Thoracic aorta (tissue), 2 donors: ENCODE measurements at places on chromosomes 4 and X.

GRCh38 chr4:32986236-32986635 lies 2266.1 kb downstream of the PCDH7 start:
- no peak overlapping the region for H3K4me3 ChIP-seq
- H3K36me3 ChIP-seq: no peaks in the 10 kb centered on the region
- DNase-seq: no peak
- no peaks in the 10 kb centered on the region for H3K27me3 ChIP-seq

DNA sequence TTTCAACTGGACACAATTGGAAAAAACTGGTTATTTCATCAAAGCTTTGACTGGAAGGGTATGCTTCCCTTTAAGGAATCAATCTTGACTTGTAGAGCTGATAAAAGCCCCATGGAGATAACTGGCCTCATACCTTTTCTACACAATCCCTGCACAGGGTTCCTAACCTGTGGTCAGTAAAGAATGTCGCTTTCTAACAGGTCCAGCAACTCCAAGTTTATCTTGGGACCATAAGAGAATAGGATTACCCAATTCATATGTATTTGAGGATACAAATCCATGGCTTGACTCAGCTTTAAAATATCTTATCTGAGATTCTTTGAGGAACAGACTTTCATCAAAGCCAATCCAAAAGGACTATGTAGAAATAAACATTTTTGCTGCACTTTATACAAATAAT lies 1399.8 kb upstream of the PABPC4L start:
- H3K27me3 ChIP-seq: no peaks in the 10 kb centered on the region
- no peaks in the 10 kb centered on the region for H3K4me1 ChIP-seq
- H3K36me3 ChIP-seq: no peaks in the 10 kb centered on the region
- no peak overlapping the region for H3K4me3 ChIP-seq
- H3K27ac ChIP-seq: no peak overlapping the region
- DNase-seq: no peak

DNA sequence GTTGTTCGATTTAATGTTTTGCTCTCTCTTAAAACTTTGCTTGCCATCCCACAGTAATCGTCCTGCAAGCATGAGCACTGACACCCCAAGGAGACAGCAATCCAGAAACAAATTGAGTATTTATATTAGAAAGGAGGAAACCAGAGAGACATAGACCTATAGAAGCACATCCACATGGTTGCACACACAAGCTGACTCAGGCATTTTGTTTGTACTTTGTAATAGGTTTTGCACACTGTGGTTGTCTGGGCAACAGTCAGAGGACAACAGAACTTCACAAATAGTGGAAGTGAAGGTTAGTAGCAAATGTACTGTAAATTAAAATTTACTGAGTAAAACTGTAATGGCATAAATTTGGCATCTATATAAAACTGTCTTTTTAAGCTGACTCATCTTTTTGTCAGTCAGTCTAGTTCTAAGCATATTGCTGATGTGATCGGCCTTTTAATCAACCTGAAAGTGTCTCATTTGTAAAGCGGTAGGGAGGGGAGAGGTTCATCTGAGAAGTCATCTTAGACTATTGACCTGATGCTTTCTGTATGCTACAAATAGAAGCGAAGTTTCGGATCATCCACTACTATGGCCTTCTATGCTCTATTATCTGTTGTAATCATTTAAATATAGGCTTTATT lies 1624.7 kb downstream of the ARAP2 start:
- H3K4me3 ChIP-seq: no peak overlapping the region
- no peak for DNase-seq
- H3K4me1 ChIP-seq: no peaks in the 10 kb centered on the region
- no peaks in the 10 kb centered on the region for H3K27me3 ChIP-seq
- no peaks in the 10 kb centered on the region for H3K36me3 ChIP-seq

DNA sequence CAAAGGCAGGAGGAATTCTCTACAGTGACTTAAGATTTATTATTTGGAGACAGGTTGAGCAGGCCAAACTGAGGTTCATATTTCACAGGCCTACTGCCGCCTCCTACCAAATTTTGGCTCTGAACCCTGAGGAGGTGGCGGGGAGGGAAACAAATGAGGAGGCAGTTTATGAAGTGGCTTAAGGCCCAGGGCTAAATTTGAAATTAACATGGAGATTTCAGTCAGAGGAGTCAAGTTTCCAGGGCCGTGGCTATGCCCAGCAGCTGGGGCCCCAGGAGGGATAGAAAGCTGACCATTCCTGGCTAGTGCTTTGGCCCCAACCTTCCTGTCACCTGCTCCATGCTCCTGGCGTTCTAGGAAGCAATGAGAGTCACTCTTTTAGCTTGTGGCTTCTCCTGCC lies 73.4 kb upstream of the ARHGAP36 start:
- H3K4me3 ChIP-seq: no peak overlapping the region
- no peak overlapping the region for H3K27ac ChIP-seq
- no peaks in the 10 kb centered on the region for H3K36me3 ChIP-seq
- H3K27me3 ChIP-seq: no peaks in the 10 kb centered on the region
- DNase-seq: no peak

DNA sequence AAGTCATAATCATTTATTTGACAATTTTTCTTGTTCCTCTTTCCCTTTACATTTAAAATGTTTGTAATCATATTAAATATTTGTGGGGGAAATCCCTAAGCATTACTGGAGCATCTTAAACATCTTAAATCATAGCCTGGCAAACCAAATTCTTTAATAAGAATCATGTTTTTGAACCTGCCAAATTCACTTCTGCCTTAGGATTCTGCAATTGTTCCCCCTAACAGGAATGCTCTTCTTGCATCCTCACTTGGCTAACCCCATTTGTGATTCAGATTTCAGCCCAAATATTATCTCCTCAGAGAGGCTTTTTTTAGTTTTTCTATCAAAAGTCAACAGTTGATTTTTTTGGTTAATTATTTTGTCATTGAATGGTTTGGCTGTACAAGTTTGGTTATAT lies 241.1 kb downstream of the MAPK10 start:
- H3K27me3 ChIP-seq: no peaks in the 10 kb centered on the region
- no peak for DNase-seq
- no peak overlapping the region for H3K4me3 ChIP-seq
- peaks cover 11% of the 10 kb centered on the region for H3K4me1 ChIP-seq
- no peak overlapping the region for H3K27ac ChIP-seq
- no peaks in the 10 kb centered on the region for H3K36me3 ChIP-seq

GRCh38 chrX:20320461-20321159 lies 53.9 kb upstream of the RPS6KA3 start:
- no peak for DNase-seq
- H3K4me1 ChIP-seq: no peaks in the 10 kb centered on the region
- H3K27me3 ChIP-seq: no peaks in the 10 kb centered on the region
- no peak overlapping the region for H3K27ac ChIP-seq
- no peak overlapping the region for H3K4me3 ChIP-seq

GRCh38 chr4:148415500-148415899 lies 26.7 kb downstream of the NR3C2 start:
- no peaks in the 10 kb centered on the region for H3K27me3 ChIP-seq
- DNase-seq: no peak
- H3K27ac ChIP-seq: no peak overlapping the region
- peaks cover 5% of the 10 kb centered on the region for H3K4me1 ChIP-seq
- no peak overlapping the region for H3K4me3 ChIP-seq

DNA sequence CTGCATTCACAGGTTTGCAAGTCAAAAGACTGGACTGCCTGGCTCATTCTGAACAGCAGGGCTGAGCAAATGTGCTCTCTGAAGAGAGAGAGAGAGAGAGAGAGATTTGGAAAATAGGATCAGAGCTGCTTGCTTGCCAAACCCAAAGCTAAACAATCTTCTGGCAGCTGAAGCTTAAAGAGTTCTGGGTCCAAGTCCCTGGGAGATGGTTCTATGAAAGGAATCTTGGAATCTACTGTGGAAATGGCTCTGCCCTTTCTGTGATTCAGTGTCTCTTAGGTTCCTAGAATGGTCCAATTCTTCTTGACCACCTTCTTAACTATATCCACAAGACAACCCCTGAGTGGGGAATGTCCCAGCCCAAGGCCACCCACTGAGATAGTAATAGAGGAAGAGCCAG lies 66.1 kb upstream of the EFNB1 start:
- H3K27ac ChIP-seq: no peak overlapping the region
- H3K4me3 ChIP-seq: no peak overlapping the region
- H3K36me3 ChIP-seq: no peaks in the 10 kb centered on the region
